ENCODE measurements at places on chromosomes 2 and 18. TPM values are rescaled to one million over a fixed set of nuclear protein-coding genes. Genes with fewer than 3 reads are reported as not detected.

- no peak for DNase-seq
These were observed 26.2 kb downstream of the INPP4A start for GRCh38 chr2:98470851-98471255.

- peak; percentile 48 for DNase-seq
These were observed 577 bp upstream of the TANC1 start for GRCh38 chr2:158967731-158968395.

DNA sequence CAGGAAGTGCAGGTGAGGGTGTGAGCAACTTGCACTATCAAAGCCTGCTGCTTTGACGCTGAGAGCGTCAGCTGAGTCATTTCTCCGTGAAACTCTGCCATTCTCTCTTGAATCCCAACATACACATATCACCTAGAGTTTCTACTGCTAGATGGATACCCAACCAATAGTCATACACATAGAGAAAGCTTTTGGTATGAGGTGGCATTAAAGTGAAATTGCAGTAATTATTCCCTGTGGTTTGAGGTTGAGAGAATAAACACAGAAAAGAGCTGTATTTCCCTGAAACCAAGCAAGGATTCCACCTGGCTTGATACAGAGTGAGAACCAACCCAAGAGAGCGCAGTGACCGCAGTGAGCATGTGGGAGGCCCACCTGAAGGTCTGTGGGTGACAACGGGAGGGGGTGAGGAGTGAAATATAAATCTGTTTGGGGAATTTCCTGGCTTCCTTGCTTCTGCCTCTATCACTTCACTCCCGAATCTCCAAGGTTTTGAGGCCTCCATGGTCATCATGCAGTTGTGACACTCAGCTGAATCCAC lies 28.8 kb upstream of the TMEM18 start:
- no peak for DNase-seq

- no peak for DNase-seq
These were observed 101.9 kb downstream of the DNER start for GRCh38 chr2:229612384-229612971.

- no peak for DNase-seq
These were observed 66.2 kb downstream of the STAT1 start for GRCh38 chr2:190947711-190948251.

- no peak for DNase-seq
These were observed 187.8 kb downstream of the FTCDNL1 start for GRCh38 chr2:199663157-199663556.

- no peak for DNase-seq
These were observed 111.7 kb downstream of the ANKRD44 start for GRCh38 chr2:197198890-197199289.

- DNase-seq, result no peak
These were observed 5.2 kb downstream of the GATA6 start for GRCh38 chr18:22174341-22175145.

DNA sequence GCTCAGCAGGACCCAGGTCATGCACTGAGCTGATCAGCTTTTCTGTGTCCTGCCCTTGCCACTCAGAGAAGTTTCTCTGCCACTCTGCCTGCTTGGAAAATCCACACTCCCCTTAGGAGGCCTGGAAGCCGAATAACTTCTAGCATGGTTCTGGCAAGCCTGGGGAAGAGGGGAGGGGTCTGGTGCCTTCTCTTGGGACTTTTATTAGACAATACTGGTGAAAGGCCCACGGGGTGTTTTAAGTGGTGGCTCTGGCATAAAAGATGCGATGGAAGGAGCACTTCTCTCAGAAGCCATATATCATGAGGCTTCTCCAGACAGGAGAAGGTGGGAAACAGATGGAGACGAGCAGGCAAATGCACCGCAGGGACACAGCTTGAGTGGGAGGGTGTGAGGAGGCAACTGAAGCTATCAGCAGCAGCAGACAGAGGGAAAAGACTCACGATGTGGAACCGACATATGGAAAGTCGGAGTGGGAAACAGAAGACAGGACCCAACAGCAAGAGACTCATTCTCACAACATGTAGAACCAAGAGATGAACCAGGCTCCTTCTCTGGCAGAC lies 141.8 kb upstream of the CTNNA2 start:
- DNase-seq, result no peak

GRCh38 chr2:100909534-100910081 lies 89.7 kb downstream of the NPAS2 start:
- DNase-seq, result no peak

- DNase-seq, result no peak
These were observed 142.1 kb downstream of the GFPT1 start for GRCh38 chr2:69244882-69245281.

DNA sequence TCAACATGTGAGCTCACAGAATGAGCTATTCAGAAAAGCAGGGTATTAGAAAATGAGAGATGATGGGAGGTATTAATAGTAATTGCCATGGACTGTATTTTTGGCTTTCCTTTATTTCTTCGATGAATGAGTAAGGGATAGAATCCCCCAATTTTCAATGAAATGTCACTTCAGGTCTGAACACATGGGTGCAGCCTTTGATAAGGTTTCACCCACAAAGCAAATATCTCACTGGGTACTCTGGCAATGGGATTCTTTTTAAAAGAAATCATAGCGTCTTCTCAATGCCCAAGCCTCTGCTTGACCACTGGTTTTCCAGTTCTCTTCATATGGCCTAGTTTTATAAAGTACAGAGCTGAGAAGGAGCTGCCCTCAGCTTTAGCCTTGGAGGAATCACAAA lies 610.5 kb upstream of the FANCL start:
- no peak for DNase-seq

GRCh38 chr2:169114056-169114455 lies 44.7 kb downstream of the DHRS9 start:
- DNase-seq, result no peak

GRCh38 chr2:47024046-47024445 lies 108.4 kb upstream of the MCFD2 start:
- DNase-seq, result no peak

- DNase-seq, result no peak
These were observed 3.2 kb downstream of the RAB3GAP1 start for GRCh38 chr2:135055182-135055786.

DNA sequence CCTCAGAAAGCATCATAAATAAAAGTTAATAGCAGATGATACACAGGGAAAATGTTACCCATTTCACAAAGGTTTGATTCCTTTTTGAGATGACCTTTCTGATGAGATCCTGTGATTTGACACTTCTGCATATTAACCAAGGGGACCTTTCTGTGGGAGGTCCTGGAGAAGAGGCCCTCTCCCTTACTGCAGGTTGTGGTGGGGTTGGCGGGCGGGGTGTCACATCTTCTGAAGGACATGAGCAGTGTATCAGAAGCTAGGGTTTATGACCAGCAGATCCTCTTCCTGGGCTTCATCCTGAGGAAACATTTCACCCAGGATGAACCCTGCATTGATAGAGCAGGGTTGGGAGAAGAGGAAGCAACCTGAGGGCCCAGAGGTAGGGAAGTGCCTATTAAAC lies 37.2 kb upstream of the SCLY start:
- DNase-seq, result no peak

GRCh38 chr2:170086751-170087412 lies 91.1 kb upstream of the MYO3B start:
- DNase-seq, result no peak

DNA sequence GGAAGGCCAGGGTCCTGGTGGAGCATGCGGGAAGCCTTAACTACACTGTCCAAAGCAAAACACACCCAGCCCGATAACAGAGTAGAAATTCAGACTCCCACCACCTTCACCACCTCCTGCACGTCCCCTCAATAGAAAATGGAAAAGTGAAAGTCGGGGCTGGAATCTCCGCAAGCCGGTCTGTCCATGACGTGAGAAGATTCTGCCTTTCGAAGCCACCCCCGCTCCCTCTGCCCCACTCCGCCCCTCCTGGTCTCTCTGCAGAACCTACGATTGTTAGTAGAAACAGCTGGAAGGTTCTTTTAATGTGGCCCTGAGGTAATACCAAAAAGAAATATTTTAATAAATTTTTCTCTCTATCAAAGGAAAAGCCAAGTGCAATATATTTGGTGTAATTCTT lies 116.4 kb downstream of the GBX2 start:
- no peak for DNase-seq

DNA sequence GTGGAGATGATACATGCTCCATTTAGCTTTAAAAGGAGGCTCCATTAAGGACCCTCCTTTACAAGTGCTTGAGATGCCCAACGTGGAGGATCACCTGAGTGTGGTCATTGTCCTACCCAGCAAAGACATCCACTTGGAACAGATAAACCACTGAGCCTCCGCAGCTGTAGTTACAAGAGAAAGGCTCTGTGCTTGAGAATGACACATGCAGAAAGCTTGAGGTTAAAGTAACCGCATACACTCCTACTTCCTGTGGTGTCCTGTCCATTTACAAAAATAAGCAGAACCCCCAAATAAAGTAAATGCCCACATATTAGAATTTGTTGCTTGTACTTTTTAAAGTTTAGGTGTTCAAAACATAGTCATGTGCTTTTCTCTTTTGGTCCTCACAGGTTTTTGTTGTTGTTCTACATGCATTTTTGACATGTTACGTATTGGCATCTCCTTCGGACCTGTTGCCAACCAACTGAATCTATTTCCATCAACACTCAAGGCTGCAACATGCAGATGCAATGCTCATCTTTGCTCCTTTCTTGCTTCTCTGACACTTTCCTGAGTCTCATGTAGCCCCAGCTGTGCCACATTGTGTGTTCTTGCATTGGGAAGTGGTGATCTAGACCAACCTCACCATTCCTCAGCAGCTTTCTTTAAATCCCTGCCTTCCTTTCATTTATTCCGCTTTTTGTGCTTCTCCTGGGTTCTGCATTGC lies 56.0 kb downstream of the SERPINB7 start:
- no peak for DNase-seq

GRCh38 chr2:179226203-179226960 lies 38.2 kb downstream of the SESTD1 start:
- no peak for DNase-seq

- no peak for DNase-seq
These were observed 5.2 kb downstream of the CCBE1 start for GRCh38 chr18:59691996-59692395.

- DNase-seq, result peak; percentile 24
These were observed 55.9 kb upstream of the GORASP2 start for GRCh38 chr2:170873035-170873692.

DNA sequence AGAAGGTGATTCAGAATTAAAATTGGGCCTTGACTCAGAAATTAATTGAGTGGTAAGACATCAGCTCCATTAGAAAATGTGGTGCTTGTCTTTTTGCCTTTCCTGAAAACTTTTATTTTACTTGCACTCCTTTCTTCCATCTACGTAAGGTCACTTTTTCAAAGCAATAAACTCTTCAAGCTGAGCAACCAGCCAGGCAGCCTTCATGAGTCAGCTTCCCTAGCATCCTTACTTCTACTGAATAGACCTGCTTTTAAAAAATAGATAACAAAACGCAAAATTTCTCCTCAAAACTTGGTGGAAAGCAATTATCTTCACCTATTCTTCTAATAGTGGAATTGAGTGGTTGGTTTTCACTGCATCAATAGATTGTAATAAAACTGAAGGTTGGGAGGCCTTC lies 504.2 kb downstream of the ARHGAP15 start:
- DNase-seq, result no peak

DNA sequence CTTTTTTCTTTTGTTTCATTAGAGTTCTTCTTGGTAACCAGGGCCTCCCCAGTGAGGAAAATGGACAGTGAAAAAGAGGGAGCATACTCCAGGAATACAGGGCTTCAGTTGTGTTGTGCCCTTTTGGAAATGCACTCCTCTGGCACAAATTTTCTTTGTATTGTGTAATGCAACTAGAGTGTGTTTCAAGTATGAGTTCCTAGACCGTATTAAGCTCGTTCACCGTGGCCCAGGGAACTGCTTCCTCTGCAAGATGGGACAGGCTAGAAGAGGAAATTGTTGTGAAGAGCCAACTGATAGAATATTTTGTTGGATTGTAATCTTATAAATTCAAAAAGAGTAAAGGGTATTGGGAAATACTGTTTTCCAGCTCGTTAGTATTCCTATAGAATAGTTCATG lies 137.2 kb upstream of the TTC39C start:
- DNase-seq, result no peak

- no peak for DNase-seq
These were observed 7.4 kb upstream of the MBP start for GRCh38 chr18:77140030-77140429.

DNA sequence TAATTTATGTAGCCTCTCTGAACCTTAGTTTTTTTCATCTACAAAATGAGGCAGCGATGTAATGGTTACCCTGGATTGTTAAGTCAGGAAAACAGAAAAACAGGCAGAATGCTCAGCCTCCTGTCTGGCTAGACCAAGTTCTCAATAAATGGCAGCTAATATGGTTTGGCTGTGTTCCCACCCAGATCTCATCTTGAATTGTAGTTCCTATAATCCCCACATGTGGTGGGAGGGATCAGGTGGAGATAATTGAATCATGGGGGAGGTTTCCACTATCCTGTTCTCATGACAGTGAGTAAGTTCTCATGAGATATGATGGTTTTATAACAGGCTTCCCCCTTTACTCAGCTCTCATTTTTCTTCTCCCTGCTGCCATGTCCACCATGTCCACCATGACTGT lies 220.0 kb downstream of the CMPK2 start:
- DNase-seq, result no peak

GRCh38 chr2:77155511-77155910 lies 366.7 kb downstream of the LRRTM4 start:
- DNase-seq, result no peak

- DNase-seq, result no peak
These were observed 285.8 kb upstream of the REV1 start for GRCh38 chr2:99775585-99775984.

GRCh38 chr2:15170070-15170775 lies 390.9 kb downstream of the NBAS start:
- no peak for DNase-seq

- DNase-seq, result no peak
These were observed 840.3 kb upstream of the ZEB2 start for GRCh38 chr2:145360129-145360790.

DNA sequence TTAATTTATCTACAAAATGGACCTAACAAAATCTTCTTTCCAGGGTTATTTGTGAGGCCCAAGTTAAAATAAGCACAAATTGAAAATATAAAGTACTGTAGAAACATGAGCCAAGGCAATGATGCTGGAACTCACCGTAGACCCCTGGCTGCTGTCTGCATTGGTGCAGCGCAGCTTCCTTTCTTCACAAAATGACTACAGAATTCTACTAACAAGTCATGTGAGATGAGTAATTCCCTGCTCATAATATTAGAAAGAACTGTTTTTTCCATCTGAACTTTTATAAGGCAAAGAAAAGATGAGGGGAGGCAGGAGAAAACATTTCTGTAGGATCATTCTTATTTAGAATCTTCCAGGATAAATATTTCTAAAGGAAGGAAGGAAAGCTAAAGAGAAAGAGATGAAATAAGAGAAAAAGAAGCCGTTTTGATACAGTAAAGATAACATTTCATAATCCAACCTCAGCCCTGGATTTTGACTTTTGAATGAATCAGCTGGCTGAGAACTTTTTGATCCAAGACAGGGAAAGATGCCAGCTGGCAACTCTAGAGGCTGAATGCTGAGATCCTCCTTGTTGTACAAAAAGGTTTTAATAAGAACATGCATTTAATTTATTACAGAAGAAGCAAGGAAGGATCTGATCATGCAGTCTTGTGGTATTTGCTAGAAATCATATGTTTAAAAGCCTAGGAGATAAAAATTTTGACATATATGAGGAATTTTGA lies 183.9 kb upstream of the KLHL14 start:
- no peak for DNase-seq

Gene RGPD4
- total RNA-seq, result not detected

Gene BOK
- 20.8 TPM for total RNA-seq

Gene MOGAT1
- total RNA-seq, result not detected

Gene RAX
- total RNA-seq, result not detected

Gene CCDC148
- 32.6 TPM for total RNA-seq

Gene UGT1A7
- total RNA-seq, result not detected

Gene C2orf72
- total RNA-seq, result 27.7 TPM

Gene LRRC30
- total RNA-seq, result not detected

Gene DOCK10
- total RNA-seq, result 10.2 TPM

Gene SGPP2
- 0.82 TPM for total RNA-seq

Gene KCMF1
- total RNA-seq, result 46.9 TPM

Gene PARD6G
- total RNA-seq, result 9.4 TPM

Gene POLR1A
- 11.0 TPM for total RNA-seq
